Uterus (tissue), 4 donors: ENCODE measurements at places on chromosomes 12 and 14. TPM values are rescaled to one million over a fixed set of nuclear protein-coding genes. Genes with fewer than 3 reads are reported as not detected.

- no peak overlapping the region for H3K4me3 ChIP-seq
- H3K27ac ChIP-seq, result no peak overlapping the region
- H3K36me3 ChIP-seq, result no peaks in the 10 kb centered on the region
- no peak for DNase-seq
- H3K4me1 ChIP-seq, result no peaks in the 10 kb centered on the region
These were observed 126.7 kb downstream of the TTC6 start for GRCh38 chr14:37721976-37722659.

DNA sequence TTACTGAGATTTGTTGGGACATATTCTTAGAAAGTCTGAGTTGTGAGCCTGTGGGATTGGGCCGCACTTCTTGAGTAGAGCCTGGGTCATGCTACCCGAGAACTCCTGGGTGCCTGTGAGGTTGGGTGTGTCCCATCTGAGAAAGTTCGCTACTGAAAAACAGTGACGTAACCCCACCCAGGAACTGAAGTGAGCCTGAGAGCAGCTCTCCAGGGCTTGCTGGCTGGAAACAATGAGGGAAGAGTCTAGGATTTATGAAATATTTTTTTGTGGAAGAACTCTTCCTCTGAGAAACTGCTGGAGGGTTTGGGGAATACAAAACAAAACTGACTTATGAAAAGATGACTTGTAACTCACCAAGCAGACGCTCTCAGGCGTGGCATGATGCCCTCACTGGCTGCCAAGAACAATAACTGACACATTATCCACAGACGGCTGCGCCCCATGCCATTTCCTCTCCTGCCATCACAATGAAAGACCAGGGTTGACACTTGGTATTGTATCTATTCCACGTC is 69.2 kb downstream of the RASSF3 start:
- H3K4me3 ChIP-seq, result no peak overlapping the region
- H3K27ac ChIP-seq, result peak overlapping the region; percentile 83
- no peaks in the 10 kb centered on the region for H3K36me3 ChIP-seq
- peak; percentile 58 for DNase-seq
- H3K4me1 ChIP-seq, result peaks cover 17% of the 10 kb centered on the region

BICDL1 gene
- total RNA-seq, result 1.8 TPM

DNA sequence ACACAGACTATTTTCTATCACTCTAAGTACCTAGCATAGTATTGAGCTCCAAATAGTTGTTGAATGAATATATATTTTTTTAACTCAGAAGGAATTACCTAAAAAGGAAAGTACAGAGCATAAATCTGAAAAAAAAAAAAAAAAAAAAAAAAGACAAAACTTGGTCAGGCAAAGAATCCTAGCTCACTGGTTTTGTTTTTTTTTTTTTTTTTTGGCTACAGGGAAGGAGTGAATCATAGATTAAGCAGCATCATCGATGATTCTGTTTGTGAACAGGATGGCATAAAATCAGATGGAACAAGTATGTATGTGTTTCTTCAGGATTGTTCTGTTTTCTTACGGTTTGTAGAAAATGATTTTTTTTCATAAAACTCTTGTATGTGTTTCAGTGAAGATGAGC is 66.1 kb upstream of the BCAT1 start:
- H3K4me3 ChIP-seq, result no peak overlapping the region
- H3K36me3 ChIP-seq, result no peaks in the 10 kb centered on the region
- DNase-seq, result no peak
- no peaks in the 10 kb centered on the region for H3K27me3 ChIP-seq
- no peak overlapping the region for H3K27ac ChIP-seq

MGP gene
- total RNA-seq, result 2,566 TPM

DNA sequence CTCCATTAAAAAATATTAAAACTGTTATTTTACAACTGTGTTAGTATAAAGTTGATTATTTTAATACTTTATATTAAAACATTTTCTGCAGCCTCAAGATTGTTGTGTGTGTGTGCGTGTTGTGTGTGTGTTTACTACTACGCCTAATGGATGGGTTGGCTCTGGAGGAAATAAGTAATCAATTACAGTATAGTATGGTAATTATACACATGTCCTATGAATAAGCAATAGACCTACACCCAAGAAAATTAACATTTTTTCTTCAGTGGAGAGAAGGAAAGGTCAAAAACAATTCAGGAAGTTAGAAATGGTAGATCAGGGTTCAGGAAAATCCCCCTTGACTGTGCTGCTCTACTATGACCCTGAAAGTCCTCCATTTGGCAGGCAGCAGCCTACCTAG is 65.7 kb upstream of the DYRK2 start:
- DNase-seq, result no peak
- no peak overlapping the region for H3K27ac ChIP-seq
- no peaks in the 10 kb centered on the region for H3K27me3 ChIP-seq
- H3K36me3 ChIP-seq, result no peaks in the 10 kb centered on the region
